ENCODE measurements at places on chromosomes 1 and 21. TPM values are rescaled to one million over a fixed set of nuclear protein-coding genes. Genes with fewer than 3 reads are reported as not detected.
A peak's percentile ranks its signal among the peaks of the same experiment; 100 is the strongest.

DNA sequence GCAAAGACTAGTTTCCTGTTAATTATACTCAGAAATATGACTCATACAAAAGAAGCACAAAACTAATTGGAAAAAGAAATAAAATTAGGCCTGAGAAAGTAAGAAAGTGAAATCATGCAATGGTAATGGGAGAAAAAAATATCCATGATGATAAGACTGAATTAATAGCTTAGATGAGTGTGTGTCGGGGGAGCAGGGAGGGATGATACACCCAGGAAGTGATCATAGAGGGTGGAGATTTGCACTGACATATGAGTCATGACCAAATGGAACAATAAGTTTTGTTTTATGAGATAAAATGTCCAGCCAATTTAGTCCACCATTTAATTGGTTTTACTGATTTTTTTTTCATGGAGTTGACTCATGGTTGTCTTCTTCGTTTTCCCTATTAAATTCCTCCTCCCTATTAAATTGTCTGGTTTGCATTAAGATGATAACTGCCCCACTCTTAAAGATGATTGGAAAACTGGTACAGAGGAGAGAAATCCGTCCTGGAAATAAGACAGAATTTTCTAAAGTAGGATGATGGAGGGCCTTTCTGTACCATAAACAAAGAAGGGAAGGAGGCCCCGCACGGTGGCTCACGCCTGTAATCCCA lies 111.7 kb upstream of the KCNJ6 start:
- H3K4me1 ChIP-seq: no peaks in the 10 kb centered on the region
- H3K4me3 ChIP-seq: no peak overlapping the region
- no peak overlapping the region for H3K27ac ChIP-seq
- H3K27me3 ChIP-seq: peaks cover 5% of the 10 kb centered on the region
- no peaks in the 10 kb centered on the region for H3K36me3 ChIP-seq
- DNase-seq: no peak

GRCh38 chr1:22888320-22889075 lies 84.2 kb downstream of the LACTBL1 start:
- H3K36me3 ChIP-seq: peaks cover 18% of the 10 kb centered on the region
- H3K4me3 ChIP-seq: no peak overlapping the region
- peaks cover 5% of the 10 kb centered on the region for H3K4me1 ChIP-seq
- H3K27ac ChIP-seq: no peak overlapping the region

The IGFN1 gene
- total RNA-seq: not detected

DNA sequence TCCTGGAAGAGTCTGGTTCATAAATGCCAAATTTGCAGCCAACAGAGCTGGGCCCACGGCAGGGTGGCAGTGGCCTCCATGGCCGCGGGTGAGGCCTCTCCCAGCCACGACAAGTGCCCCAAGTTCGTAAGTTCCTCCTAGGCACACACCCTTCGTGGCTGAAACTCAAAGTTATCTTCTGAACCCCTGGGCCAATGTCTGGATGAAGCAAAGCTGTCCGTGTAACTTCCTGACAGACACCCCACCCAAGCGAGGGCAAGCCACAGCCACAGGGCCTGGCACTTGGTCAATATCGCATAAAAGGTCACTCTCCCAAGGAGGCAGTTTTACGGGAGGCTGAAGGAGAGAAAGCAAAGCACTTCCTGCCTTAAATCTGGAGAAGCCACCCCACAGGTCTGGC lies 27.8 kb upstream of the GPR153 start:
- no peaks in the 10 kb centered on the region for H3K27me3 ChIP-seq
- H3K4me3 ChIP-seq: no peak overlapping the region
- no peak overlapping the region for H3K27ac ChIP-seq
- peaks cover 4% of the 10 kb centered on the region for H3K36me3 ChIP-seq

DNA sequence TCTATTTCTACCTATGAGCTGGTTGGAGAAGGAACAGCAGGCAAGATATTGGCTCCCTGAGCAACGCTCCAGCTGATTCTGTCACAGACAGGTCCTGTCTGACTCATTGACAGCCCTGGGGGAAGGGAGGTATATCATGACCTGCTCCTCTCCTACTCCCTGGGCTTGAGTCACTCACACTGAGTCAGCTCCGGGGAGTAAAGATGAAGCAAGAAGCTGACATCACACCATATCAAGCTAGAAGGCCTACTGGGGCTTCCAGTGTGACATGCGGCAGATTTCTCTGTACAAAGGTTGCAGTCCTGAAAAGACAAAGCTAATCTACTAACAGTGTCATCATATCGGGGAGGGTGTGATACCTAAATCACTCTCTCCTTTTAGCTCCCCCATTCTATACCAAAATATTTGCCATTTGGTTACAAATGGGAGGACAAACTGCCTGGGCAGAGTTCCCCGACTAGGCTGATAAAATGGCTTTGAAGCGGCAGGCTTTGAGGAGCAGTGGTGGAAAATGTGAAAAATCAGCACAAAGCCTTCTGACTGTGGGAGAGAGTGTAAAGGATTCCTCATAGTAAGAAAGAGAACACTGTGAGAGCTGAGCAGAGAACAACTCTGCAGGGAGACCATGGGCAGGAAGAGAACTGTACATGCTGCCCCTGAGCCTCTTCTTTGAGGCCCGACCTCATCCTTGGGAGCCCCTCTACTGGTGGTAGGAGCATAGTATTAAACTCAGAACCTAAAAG lies 15.5 kb downstream of the PI4KB start:
- no peaks in the 10 kb centered on the region for H3K27me3 ChIP-seq
- peaks cover 39% of the 10 kb centered on the region for H3K4me1 ChIP-seq
- no peak overlapping the region for H3K4me3 ChIP-seq
- peak; percentile 100 for DNase-seq

DNA sequence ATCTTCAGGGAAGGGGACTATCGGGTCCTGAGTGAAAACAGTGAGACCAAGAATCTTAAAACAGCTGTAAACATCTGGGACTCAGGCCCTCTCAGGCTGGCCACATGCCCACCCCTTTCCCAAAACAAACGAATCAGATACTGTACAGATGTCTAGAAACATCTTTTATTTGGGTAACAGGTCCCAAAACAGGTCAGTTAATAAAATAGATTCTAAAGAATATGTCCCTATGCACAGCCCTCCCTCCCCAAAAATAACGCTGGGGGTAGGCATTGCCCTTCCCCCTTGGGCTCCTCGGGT lies 499 bp upstream of the CRTC2 start:
- no peaks in the 10 kb centered on the region for H3K27me3 ChIP-seq
- H3K4me1 ChIP-seq: peaks cover 16% of the 10 kb centered on the region
- H3K4me3 ChIP-seq: no peak overlapping the region
- H3K36me3 ChIP-seq: peaks cover 20% of the 10 kb centered on the region

The ADAM30 gene
- total RNA-seq: not detected

- no peak for DNase-seq
- H3K36me3 ChIP-seq: no peaks in the 10 kb centered on the region
- no peaks in the 10 kb centered on the region for H3K4me1 ChIP-seq
- H3K27ac ChIP-seq: no peak overlapping the region
- H3K4me3 ChIP-seq: no peak overlapping the region
Measured at GRCh38 chr21:26753822-26754221, 91.4 kb downstream of the ADAMTS1 start.

The UBL4B gene
- not detected for total RNA-seq

- H3K27ac ChIP-seq: peak within 1 kb of the TSS; percentile 98
- H3K4me3 ChIP-seq: peak within 1 kb of the TSS; percentile 94
- peak; percentile 76 for DNase-seq
- no peaks in the 10 kb centered on the region for H3K36me3 ChIP-seq
Measured at GRCh38 chr1:225652729-225653462, at the start of gene ENAH. TSS of gene ENAH (minus strand) at chr1:225653123. CDS start at chr1:225652690, 433 bp downstream.

The AMY2B gene
- 1.1 TPM for total RNA-seq

GRCh38 chr1:27575840-27576331 lies 28.1 kb downstream of the AHDC1 start:
- DNase-seq: no peak
- H3K36me3 ChIP-seq: no peaks in the 10 kb centered on the region
- peaks cover 49% of the 10 kb centered on the region for H3K4me1 ChIP-seq
- peak overlapping the region; percentile 32 for H3K4me3 ChIP-seq
- no peaks in the 10 kb centered on the region for H3K27me3 ChIP-seq

The TAS1R1 gene
- not detected for total RNA-seq

GRCh38 chr1:209651138-209651587 lies 1.1 kb downstream of the LAMB3 start:
- peak overlapping the region; percentile 57 for H3K27ac ChIP-seq
- H3K27me3 ChIP-seq: no peaks in the 10 kb centered on the region
- no peaks in the 10 kb centered on the region for H3K36me3 ChIP-seq
- peak; percentile 56 for DNase-seq

The SLFNL1 gene
- total RNA-seq: under 0.01 TPM

GRCh38 chr1:108357802-108358201 lies 92.3 kb upstream of the NBPF6 start:
- no peaks in the 10 kb centered on the region for H3K4me1 ChIP-seq
- H3K4me3 ChIP-seq: no peak overlapping the region
- no peak overlapping the region for H3K27ac ChIP-seq
- H3K36me3 ChIP-seq: no peaks in the 10 kb centered on the region
- no peak for DNase-seq
- H3K27me3 ChIP-seq: no peaks in the 10 kb centered on the region

DNA sequence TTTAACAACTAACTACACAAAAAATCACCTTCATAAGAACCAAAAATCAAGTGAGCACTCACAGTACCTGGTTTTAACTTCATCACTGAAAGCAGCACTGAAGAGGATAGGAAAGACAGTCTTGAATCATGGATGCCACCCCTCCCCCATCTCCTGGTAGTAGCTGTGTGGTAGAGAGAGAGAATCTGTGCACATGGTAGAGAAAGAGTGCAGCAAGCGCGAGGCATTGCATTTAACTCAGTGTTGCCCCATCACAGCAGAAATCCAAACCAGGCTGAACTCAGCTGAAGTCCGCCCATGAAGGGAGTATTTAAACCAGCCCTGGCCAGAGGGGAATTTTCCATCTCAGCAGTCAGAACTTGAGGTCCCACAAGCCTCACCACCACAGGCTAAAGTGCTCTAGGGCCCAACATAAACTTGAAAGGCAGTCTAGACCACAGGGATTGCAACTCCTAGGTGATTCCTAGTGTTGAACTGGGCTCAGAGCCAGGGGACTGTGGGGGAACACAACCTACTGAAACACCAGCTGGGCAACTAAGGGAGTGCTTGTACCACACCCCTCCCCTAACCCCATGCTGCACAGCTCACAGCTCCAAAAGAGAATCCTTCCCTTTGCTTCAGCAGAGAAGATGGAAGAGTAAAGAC lies 38.4 kb downstream of the VAV3 start:
- no peaks in the 10 kb centered on the region for H3K36me3 ChIP-seq
- DNase-seq: no peak
- no peaks in the 10 kb centered on the region for H3K27me3 ChIP-seq
- H3K27ac ChIP-seq: no peak overlapping the region

The PTGFR gene
- 8.6 TPM for total RNA-seq

GRCh38 chr1:206526064-206526911 lies 19.0 kb downstream of the RASSF5 start:
- H3K4me3 ChIP-seq: no peak overlapping the region
- no peak overlapping the region for H3K27ac ChIP-seq
- H3K36me3 ChIP-seq: no peaks in the 10 kb centered on the region
- no peaks in the 10 kb centered on the region for H3K4me1 ChIP-seq
- DNase-seq: no peak

DNA sequence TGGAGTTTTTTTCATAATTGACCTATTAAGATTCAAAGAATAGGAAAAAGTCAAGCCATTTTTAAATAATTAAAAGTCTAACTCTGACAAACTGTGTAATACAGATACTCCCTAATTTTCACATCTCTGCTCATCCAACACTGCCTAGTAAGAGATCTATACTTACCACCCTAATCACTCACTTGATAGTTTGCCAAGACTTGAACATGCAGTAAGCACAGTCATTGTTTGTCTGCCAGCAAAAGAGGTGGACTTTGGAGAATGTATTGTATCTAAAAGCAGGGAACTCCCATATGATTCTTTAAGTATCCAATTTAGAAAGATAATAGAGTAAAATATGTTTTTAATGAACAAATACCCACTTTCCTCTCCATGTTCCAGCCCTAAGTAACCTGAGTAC lies 15.5 kb downstream of the TMEM59 start:
- DNase-seq: peak; percentile 60
- no peak overlapping the region for H3K4me3 ChIP-seq
- H3K4me1 ChIP-seq: no peaks in the 10 kb centered on the region
- no peak overlapping the region for H3K27ac ChIP-seq
- peaks cover 34% of the 10 kb centered on the region for H3K36me3 ChIP-seq
- no peaks in the 10 kb centered on the region for H3K27me3 ChIP-seq

DNA sequence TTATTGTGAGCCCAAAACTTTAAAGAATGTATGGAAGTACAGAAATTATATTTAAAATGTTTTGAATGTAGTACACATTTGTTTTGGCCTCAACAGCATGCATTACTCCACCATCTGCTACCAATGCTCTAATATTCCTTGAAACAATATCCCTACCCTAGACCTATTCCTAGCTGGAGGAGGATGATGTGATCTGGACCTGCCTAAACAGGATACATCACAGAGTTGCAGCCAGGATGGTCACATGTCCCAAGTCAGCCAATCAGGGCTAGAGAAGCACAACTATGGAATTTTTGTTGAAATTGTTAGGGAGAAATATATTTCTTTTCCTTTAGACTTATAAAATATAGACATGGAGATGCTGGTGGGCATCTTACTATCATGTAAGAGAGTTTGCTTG lies 623.3 kb upstream of the NR5A2 start:
- peak overlapping the region; percentile 78 for H3K27ac ChIP-seq
- peaks cover 4% of the 10 kb centered on the region for H3K4me1 ChIP-seq
- H3K4me3 ChIP-seq: no peak overlapping the region
- peak; percentile 57 for DNase-seq
- H3K27me3 ChIP-seq: no peaks in the 10 kb centered on the region

GRCh38 chr1:157968508-157968907 lies 24.9 kb upstream of the KIRREL1 start:
- peak; percentile 85 for DNase-seq
- peaks cover 15% of the 10 kb centered on the region for H3K4me1 ChIP-seq
- H3K27ac ChIP-seq: peak overlapping the region; percentile 46
- no peaks in the 10 kb centered on the region for H3K27me3 ChIP-seq
- no peaks in the 10 kb centered on the region for H3K36me3 ChIP-seq
- no peak overlapping the region for H3K4me3 ChIP-seq

DNA sequence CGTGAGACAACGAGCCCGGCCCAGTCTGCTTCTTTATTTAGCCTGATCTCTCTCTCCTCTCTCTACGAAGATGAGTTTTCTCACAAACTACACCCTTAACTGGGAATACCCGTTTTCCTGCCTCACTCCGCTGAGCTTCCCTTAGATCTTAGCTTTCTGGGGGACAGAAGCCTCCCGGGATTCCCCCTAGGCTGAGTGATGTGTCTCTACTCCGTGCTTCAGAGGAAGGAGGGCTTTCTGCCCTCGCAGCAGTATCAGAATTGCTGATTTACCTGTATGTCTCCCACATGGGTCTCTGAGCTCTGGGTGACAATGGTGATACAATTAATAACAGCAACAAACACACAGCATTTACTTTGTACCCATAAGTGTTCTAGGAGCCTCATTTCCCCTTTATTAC lies 1.0 kb downstream of the ZBTB17 start:
- no peak overlapping the region for H3K27ac ChIP-seq
- H3K27me3 ChIP-seq: no peaks in the 10 kb centered on the region
- no peak for DNase-seq
- peaks cover 15% of the 10 kb centered on the region for H3K36me3 ChIP-seq
- peak overlapping the region; percentile 62 for H3K4me3 ChIP-seq

GRCh38 chr1:89780721-89781120 lies 40.1 kb upstream of the LRRC8D start:
- H3K36me3 ChIP-seq: no peaks in the 10 kb centered on the region
- H3K27ac ChIP-seq: no peak overlapping the region
- peaks cover 2% of the 10 kb centered on the region for H3K4me1 ChIP-seq
- no peak overlapping the region for H3K4me3 ChIP-seq
- H3K27me3 ChIP-seq: peaks cover 4% of the 10 kb centered on the region

The CD58 gene
- 6.4 TPM for total RNA-seq

GRCh38 chr1:223674119-223674890 lies 8.8 kb upstream of the CAPN8 start:
- no peaks in the 10 kb centered on the region for H3K36me3 ChIP-seq
- no peaks in the 10 kb centered on the region for H3K4me1 ChIP-seq

The CLDN8 gene
- total RNA-seq: not detected

Data from IMR-90 (cell line).